ENCODE measurements at places on chromosomes 2 and 18. TPM values are rescaled to one million over a fixed set of nuclear protein-coding genes. Genes with fewer than 3 reads are reported as not detected.

ANKRD62 gene
- 0.17 TPM for total RNA-seq

DNA sequence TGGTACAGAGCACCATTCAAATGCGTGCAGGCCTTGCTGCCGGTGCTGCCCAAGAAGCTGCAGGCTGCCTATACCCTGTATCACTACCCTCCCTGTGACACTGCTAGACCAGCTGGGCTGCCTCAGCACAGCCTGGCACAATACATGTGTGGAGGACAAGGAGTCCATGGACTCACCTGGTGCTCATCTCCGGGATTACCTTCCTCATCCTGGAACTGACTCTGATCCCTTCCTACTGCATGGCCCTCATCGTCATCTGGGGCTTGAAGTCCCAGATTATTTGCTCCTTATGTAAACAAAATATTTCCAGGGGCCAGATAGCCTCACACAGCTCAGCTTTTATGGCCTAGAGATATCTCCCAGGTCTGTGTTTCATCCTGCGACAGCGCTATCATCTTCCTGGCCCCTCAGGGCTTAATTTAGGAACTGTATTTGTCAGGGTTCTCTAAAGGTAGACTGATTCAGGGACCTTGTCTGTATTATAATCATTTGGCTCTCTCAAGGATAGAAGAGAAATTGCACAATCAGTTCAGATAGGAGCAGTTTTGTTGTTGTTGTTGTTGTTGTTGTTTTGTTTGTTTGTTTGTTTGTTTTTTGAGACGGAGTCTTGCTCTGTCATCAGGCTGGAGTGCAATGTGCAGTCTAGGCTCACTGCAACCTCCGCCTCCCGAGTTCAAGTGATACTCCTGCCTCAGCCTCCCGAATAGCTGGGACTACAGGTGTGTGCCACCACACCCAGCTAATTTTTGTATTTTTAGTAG, 42.9 kb downstream of the WDR75 start:
- no peak for DNase-seq

- DNase-seq: no peak
These were observed 25.4 kb upstream of the STPG4 start for GRCh38 chr2:47180531-47180930.

GRCh38 chr2:210456571-210456970, 20.0 kb downstream of the LANCL1 start:
- DNase-seq: no peak

DNA sequence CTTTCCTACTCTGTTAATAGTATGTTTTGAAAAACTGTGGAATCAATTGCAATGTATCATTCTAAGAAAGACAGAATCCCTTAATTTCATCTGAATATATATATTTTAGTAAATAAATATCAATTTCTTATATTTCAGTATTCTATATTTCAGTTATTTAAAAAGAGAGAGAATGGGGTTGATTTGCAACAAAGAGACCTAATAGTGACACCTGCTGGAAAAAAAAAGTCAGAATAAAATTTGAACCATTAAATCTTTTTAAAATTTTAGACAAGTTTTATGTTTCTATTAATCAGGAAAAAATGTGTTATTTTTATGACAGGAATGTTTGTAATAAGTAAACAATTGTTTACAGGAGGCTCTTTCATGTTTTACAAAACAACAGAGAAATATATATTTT, 20.7 kb upstream of the CCNT2 start:
- no peak for DNase-seq

DNA sequence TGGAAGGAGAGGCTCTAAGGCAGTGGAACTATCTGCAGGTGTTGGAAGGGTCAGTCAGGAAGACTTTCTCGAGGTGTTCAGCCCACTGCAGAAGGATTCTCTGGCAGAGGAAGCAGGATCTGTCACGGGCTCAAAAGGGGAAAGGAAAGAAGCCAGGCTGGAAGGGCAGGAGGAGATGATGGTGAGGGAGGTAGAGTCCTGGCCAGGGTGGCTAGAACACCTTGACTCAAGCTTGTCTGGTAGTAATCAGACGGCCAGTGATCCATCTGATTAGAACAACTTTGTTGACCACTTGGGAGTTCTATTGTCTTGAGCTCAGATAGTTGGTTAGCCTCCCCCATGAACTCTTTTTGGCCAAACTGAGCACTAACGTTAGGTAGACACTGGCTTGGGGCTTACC, 9.7 kb upstream of the ATOH8 start:
- no peak for DNase-seq

RAB27B gene
- not detected for total RNA-seq

TSPYL6 gene
- total RNA-seq: 0.27 TPM

HOXD1 gene
- total RNA-seq: not detected

All from glutamatergic neuron (in vitro differentiated cells).